Left lung (tissue), 14 donors: ENCODE measurements at places on chromosomes 4 and X. TPM values are rescaled to one million over a fixed set of nuclear protein-coding genes. Genes with fewer than 3 reads are reported as not detected.

AWAT2 gene
- not detected for total RNA-seq

UGT2B15 gene
- total RNA-seq = not detected

PNMA3 gene
- 0.13 TPM for total RNA-seq

DNA sequence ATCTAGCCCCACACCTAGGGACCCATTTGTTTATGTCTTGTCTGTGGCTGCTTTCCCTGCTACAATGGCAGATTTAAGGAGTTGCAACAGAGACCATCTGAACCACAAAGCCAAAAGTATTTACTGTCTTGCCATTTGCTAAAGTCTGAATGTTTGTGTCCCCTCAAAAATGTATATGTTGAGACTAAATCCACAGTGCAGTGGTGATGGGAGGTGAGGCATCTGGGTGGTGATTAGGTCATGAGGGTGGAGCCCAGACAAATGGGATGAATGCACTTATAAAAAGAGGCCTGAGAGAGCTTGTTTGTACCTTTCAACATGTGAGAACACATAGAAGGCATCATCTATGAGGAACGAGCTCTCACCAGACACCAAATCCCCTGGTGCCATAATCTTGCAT, 137.3 kb downstream of the TMEM144 start:
- no peaks in the 10 kb centered on the region for H3K36me3 ChIP-seq
- H3K4me3 ChIP-seq = no peak overlapping the region
- H3K27ac ChIP-seq = no peak overlapping the region

- H3K27ac ChIP-seq = no peak overlapping the region
- H3K27me3 ChIP-seq = no peaks in the 10 kb centered on the region
- DNase-seq = no peak
- no peaks in the 10 kb centered on the region for H3K36me3 ChIP-seq
- H3K4me1 ChIP-seq = no peaks in the 10 kb centered on the region
Measured at GRCh38 chr4:150515135-150515534, 66.8 kb upstream of the MAB21L2 start.

DNA sequence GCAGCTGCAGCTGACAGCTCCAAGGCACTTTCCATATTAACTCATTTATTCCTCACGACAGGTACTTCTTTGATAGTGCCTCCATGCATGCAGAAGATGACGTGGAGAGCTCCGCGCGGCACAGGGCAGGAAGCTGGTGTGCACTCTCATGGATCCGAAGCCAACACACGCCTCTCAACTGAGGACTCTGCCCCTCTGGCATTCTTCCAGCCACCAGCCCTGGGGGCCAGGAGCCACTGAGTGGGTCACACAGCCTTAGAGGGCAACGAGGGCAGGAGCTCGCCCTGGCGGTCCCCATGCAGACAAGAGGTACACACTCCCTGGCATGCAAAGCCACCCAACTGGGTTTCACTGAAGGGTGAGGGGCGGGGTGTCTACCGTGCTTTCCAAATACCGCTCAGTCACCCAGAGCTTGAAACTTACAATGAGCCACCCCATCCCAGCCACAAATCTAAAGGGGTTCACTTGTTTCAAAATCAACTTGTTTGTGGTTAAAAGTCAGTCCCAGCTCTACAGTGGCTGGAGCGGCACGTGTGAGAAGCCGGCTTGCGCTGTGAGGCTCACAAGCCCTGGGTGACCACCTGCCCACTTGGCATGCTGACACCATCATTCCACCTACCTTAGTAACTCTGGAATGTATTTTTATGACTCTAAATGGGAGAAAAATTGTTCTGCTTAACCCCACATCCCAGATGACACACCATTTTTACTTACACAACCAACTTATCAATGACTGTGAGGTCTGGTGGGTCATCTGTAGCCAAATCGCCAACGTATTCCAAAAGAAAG, 16.2 kb downstream of the NOP14 start:
- no peaks in the 10 kb centered on the region for H3K27me3 ChIP-seq
- no peaks in the 10 kb centered on the region for H3K36me3 ChIP-seq
- no peak for DNase-seq
- H3K4me1 ChIP-seq = no peaks in the 10 kb centered on the region
- no peak overlapping the region for H3K27ac ChIP-seq

GRCh38 chr4:153919667-153920066, 130.8 kb upstream of the SFRP2 start:
- no peaks in the 10 kb centered on the region for H3K4me1 ChIP-seq
- H3K36me3 ChIP-seq = no peaks in the 10 kb centered on the region
- no peak for DNase-seq
- H3K27ac ChIP-seq = no peak overlapping the region

GRCh38 chr4:304969-305680, at the start of gene ZNF732:
ZNF732 (minus strand) TSS chr4:305474; CDS start chr4:305310, 164 bp downstream.
- peak within 1 kb of the TSS; percentile 17 for H3K4me3 ChIP-seq
- peak; percentile 73 for DNase-seq
- no peaks in the 10 kb centered on the region for H3K4me1 ChIP-seq
- H3K27ac ChIP-seq = no peak within 1 kb of the TSS

DNA sequence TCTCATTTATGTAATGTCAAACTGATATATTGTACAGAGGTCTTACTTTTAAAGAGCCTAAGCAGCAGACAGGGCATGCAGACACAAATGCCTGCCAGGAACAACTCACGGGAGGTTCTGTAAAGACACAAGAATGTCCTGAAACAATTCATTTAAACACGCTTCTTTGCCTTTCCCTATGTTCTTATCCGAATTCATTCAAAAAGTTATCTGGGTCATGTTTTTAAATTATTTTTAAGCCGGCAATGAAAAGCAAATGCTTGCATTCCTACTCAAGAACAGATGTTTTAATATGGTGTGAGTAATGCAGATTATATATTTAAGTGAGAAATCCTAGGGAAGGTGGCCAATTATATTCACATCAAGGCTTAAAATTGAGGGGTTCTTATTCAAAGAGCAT, 192.6 kb downstream of the PDGFC start:
- H3K27me3 ChIP-seq = no peaks in the 10 kb centered on the region
- H3K4me3 ChIP-seq = no peak overlapping the region
- no peaks in the 10 kb centered on the region for H3K4me1 ChIP-seq
- H3K27ac ChIP-seq = no peak overlapping the region
- H3K36me3 ChIP-seq = no peaks in the 10 kb centered on the region

- H3K4me1 ChIP-seq = peaks cover 6% of the 10 kb centered on the region
- H3K36me3 ChIP-seq = no peaks in the 10 kb centered on the region
- no peak for DNase-seq
- no peak overlapping the region for H3K4me3 ChIP-seq
Measured at GRCh38 chr4:77093401-77093800, 17.6 kb upstream of the CCNI start.

DNA sequence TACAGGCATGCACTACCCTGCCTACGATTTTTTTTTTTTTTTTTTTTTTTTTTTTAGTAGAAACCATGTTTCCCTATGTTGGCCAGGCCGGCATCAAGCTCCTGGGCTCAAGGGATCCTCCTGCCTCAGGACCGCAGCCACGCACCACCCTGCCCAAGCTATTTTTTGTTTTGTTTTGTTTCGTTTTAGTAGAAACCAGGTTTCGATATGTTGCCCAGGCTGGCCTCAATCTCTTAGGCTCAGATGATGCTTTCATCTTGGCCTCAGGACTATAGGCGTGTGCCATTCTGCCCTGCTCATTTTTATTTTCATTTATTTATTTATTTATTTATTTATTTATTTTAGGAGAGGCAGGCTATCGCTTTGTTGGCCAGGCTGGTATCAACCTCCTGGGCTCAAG, 1.2 kb upstream of the SSX3 start:
- DNase-seq = no peak
- no peaks in the 10 kb centered on the region for H3K27me3 ChIP-seq
- no peaks in the 10 kb centered on the region for H3K4me1 ChIP-seq
- no peaks in the 10 kb centered on the region for H3K36me3 ChIP-seq
- H3K27ac ChIP-seq = no peak overlapping the region

GRCh38 chr4:111605111-111605510, 540.1 kb upstream of the FAM241A start:
- no peak overlapping the region for H3K4me3 ChIP-seq
- H3K4me1 ChIP-seq = no peaks in the 10 kb centered on the region

DNA sequence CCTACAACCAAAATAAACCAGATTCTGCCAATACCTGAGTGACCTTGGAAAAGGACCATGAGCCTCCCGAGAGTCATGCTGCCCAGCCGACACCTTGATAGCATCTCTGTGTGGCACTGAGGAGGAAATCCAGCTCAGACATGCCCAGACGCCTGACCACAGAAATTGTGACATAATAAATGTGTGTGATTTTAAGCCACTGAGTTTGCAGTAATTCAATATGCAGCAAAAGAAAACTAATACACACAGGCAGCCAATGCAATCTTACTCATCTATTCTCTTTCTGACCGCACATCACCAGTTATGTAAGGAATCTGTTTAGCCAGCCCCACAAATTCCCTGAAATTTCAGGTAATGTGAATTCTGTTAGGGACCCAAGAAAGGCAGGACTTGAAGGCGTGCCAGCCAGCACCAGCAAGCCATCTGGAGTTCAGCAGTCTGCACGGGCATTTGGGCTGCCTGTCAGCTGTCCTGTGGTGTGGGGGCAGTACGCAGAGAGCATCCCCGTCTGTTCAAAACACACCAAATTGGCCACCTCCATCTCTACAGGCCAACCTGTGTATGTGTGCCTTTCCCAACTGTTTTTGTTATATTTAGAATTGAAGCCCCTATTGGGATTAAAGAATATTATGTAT, 176.4 kb downstream of the NLGN4X start:
- DNase-seq = no peak
- no peak overlapping the region for H3K27ac ChIP-seq
- H3K4me3 ChIP-seq = no peak overlapping the region
